ENCODE measurements at places on chromosomes 6 and 20.

GRCh38 chr6:154590756-154591155 is 80.3 kb upstream of the CNKSR3 start:
- DNase-seq, result no peak

DNA sequence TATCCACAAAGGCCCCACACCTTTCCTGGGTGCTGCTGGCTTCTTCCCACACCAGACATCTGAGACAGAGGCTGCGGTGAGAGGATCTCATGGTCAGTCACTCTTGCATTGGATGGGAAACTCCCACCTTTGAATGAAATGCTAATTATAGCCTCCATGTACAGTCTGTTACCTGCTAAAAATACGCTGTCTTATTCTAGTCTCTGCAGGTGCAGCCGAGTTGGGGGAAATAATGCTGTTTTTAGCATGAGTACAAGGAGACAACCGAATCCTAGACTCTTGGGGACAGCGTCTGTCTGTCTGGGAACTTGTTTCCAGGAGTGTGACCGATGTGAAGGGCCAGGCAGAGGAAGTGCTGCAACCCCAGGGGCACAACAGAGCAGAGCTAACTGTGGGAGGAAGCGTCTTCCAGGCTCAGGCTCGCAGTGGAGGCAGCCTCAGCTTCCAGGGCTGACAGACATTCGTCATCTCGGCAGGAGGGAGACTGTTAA is 286.2 kb downstream of the PREX1 start:
- DNase-seq, result no peak

DNA sequence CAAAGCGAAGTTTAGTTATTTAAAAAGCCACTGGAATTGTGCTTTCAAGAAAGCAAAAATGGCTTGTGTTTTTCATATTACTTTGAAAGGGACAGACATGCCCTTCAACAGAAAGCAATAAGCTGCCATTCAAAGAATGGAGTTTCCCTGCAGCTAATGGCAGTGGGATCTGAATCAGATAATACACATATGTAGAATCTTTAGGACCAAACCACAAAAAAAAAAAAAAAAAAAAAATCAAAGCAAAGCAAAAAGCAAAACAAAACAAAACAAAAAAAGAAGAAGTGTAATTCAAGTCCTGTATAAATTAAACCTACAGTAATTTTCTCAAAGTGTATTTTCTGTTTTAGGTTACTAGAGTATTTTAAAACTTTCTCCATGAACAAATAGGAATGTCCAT is 63.6 kb upstream of the ZNF217 start:
- DNase-seq, result no peak

- DNase-seq, result no peak
Measured at GRCh38 chr6:25286891-25287290, 7.7 kb downstream of the CARMIL1 start.

DNA sequence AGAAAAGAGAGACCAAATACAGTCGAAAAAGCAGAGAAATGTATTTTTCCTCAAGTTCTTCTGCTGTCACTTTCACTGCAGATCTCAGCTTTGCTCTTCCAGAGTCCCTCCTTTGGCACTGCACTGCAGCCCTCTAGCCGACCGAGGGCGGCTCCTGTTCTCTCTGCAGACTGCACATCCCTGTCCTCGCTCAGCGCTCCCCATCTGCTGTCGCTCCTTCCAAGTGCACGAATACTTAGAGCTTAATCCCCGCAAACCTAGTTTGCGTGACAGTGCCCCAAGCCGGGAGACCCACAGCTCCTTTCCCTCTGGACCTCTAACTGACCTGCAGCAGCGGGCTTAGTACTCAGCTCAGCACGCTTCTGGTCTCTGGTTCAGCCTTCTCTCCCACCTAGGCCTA is 15.2 kb downstream of the RPP21 start:
- DNase-seq, result no peak

GRCh38 chr20:57509665-57510237 is 15.2 kb downstream of the CTCFL start:
- DNase-seq, result no peak

- DNase-seq, result no peak
Measured at GRCh38 chr20:26209171-26209941, 512.7 kb upstream of the ZNF337 start.

DNA sequence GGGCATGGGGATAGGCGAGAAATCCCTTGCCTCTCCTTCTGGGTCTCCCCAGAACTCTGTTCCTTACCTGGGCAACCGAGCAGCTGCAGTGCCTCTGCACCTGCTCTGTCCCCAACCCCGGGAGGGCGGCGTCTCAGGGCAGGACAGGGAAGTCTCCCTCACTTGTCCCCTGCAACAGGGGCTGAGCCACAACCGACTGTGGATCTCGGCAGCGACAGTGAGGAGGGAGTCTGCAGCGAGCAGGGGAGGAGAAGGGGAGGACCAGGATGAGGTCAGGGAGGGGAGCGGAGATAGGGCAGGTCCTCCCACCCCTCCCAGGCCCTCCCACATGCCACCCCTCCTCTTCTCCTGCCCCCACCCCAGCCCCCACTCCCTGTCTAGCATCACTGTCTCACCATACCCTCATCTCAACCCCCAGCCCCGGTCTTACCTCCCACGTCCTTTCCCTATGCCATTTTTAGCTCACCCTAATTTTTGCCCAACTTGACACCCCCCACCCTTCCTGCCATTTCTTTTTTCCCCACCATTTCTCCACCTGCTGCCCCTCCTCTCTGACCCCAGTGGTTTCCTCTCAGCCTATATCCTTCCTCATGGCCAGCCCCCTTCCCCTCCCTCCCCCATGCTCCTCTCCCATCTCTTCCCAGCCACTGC is at the start of gene TNXB:
TNXB (minus strand) TSS at position 225 of the 651 bp plus-strand sequence. CDS start 11,140 bp downstream, outside the sequence.
- DNase-seq, result no peak

GRCh38 chr6:161318456-161318855 is 44.6 kb upstream of the AGPAT4 start:
- no peak for DNase-seq

DNA sequence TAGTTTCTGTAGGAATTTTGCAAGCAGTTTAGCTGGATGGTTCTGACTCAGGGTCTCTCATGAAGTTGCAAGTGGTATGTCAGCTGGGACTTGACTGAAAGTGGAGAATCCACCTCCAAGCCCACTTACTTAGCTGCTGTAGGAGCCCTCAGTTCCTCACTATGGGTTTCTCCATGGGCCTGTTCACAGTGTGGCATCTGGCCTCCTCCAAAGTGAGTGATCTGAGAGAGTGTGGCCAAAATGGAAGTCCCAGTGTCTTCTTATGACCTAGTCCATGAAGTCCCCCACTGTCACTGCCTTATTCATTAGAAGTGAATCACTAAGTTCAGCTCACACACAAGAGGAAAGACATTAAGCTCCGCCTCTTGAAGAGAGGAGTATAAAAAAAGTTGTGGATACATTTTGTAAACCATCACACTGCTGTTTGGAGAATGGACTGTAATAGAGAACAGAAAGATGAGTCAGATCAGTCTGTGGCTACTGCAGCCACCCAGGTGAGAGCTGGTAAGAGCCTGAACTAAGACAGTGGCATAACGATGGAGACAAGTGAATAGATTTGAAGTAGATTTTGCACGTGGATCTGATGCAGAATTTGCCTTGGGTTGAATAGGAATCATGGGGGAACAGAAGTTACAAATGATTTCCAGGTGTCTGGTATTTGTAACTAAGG is 4.9 kb upstream of the NELFCD start:
- no peak for DNase-seq

DNA sequence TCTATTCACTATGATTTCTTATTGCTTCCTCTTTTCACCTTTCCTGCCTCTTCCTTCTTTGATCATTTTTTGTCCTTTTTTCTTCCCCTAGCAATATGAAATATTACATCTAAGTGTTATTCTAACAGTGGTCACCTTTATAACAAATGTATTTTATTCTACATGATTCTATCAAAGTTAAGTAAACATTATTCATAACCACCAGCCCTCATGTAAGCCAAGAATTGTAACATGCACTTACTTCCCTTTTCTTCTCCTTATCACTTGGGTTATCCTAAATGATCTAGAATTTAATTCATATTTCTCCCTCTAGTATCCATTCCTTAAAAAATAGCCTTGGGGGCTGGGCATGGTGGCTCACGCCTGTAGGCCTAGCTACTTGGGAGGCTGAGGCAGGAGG is 88.3 kb upstream of the SLC22A23 start:
- DNase-seq, result no peak

- no peak for DNase-seq
Measured at GRCh38 chr6:1382331-1382882, 7.0 kb upstream of the FOXF2 start.

DNA sequence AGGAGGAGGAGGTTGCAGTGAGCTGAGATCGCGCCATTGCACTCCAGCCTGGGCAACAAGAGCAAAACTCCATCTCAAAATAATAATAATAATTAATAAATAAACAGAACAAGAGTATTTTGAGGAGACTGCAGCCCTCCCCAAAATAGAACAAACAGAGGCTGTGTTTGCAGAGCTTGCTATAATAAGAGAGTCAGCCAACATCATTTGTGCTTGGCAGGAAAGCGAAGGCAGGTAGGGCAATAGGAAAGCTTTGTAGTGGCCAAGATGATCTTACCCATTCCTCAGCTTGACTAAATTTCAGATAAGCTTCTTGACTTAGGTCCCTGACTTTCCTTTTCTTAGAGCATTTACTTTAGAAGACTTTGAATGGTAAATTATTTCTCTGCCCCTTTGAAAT is 6.7 kb downstream of the C6orf141 start:
- DNase-seq, result no peak

- peak; percentile 1 for DNase-seq
Measured at GRCh38 chr6:48535582-48536009, 424.6 kb upstream of the PTCHD4 start.

- DNase-seq, result no peak
Measured at GRCh38 chr6:157773248-157773773, 49.7 kb upstream of the SNX9 start.

GRCh38 chr6:5524110-5524509 is 262.8 kb downstream of the FARS2 start:
- no peak for DNase-seq

- peak; percentile 77 for DNase-seq
Measured at GRCh38 chr6:72552938-72553337, 68.9 kb upstream of the KCNQ5 start.

DNA sequence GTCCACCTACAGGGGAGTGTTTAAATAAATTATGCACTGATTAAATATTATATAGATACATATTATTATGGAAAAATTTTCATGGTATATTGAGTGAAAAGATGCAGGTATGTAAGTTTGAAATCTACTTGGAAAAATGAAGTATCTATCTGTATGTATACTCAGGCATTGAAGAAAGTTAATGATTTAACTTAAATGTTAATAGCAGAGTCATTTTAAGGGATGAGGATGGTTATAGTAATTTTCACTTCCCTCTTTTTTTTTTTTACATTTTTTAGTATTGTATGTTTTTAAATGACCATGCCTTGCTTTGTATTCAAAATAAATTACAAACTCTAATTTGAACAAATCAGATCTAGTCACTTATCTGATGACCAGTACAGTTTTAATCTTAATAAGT is 43.2 kb upstream of the NOTCH4 start:
- DNase-seq, result no peak

DNA sequence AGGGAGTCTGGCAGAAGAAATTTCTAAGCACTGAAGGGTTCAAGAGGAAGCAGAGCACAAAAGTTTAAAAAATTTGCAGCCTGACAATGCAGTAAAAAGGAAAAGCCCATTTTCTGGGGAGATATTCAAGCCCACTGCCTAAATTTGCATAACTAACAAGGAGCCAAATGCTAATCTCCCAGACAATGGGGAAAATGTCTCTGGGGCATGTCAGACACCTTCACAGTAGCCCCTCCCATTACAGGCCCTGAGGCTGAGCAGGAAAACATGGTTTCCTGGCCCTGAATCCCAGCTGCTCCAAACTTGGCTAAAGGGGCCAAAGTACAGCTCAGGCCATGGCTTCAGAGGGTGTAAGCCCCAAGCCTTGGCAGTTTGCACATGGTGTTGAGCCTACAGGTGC is 908.5 kb upstream of the MANEA start:
- no peak for DNase-seq

GRCh38 chr20:12891643-12892042 is 117.1 kb upstream of the SPTLC3 start:
- DNase-seq, result no peak

DNA sequence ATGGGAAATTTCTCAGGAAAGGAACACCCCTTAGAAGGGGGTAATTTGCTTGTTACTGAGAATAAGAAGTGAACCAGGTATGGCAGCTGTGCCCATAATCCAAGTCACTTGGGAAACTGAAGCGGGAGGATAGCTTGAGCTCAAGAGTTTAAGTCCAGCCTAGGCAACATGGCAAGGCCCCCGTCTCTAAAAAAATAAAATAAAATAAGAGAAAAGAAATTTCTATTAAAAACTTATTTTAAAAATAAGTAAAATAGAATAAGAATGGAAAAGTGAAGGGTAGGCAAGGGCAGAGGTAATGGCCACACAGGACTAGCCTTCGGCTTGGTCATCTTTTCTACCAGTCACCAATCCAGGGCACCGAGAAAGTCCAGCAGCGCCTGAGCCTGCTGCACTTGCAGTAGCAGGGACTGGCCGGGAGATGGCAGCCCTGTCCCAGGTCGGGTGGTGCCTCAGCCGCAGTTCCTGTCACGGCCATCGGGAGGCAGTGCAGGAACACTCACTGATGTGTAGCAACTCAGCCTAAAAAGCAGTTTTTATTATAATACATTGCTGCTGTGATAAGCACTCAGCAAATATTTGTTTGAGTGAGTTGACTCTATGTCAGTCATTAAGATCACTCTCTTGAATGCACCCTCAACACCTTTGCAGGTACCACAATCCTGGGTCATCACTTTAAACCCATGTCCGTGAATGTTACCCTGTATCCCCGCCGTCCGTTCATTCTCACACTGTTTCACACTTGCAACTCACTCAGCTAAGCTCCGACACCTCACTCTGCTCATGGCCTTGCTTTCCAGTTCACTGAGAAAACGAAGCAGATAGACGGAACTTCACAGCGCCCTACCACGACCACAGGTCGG is 23.2 kb upstream of the GCM1 start:
- DNase-seq, result peak; percentile 58

- no peak for DNase-seq
Measured at GRCh38 chr6:153862927-153863326, 176.1 kb upstream of the OPRM1 start.

DNA sequence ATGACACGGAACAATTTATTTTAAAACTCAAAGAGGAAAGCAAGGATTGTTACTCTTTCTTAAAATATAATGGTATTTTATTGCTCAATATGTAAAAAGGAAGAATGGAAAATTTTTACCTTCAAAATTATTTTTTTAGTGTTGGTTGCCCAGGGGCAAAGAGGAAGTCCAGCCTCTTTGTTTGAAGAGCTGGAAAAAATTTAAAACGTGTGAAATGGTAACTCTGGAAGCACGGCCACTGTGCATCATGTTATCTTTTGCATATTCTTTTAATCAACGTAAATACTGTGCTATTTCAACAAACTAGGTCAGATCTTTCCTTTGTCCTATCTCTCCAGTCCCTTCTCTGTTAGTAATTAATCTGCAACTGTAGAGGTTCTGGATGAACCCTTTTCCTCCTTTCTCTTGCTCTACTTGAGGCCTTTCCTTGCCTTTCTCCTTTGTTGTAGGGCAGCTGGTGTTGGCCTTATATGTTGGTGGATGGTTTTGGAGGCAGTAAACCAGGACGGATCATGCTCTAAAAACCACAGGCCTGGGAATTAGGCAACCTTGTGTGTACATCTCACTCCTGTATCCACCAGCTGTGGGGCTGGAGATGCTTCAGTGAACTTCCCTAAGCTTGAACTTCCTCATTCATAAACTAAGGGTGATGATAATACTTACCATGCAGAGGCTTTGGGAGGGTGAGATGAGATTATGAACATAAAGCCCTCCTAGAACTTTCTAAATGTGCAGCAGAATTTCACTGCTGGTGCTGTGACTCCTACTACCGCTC is 143.3 kb downstream of the PRL start:
- DNase-seq, result no peak
